ENCODE measurements at places on chromosomes 6 and 20.

- H3K4me3 ChIP-seq: no peak overlapping the region
- H3K36me3 ChIP-seq: peaks cover 40% of the 10 kb centered on the region
- H3K27ac ChIP-seq: peak overlapping the region; percentile 57
- H3K4me1 ChIP-seq: peaks cover 79% of the 10 kb centered on the region
- no peaks in the 10 kb centered on the region for H3K27me3 ChIP-seq
Observed at GRCh38 chr20:62055106-62055861, 10.4 kb downstream of the TAF4 start.

DNA sequence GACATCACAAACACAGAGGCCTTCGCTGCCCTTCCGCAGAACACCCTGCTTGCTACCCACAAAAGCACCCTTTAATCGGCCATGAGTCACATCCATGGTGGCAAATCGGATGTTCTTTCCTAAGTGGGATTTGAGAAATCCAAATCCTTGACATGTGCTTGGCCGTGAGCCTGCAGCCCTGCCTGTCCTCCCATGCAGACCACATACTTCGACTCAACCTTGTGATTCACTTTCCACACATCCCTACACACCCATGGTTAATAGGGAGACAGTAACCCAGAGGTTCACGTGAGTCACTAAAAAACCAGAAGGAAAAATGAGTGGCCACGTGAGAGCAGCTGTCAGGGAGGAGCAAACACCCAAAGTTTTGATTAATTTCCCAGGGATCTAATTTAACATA lies 19.4 kb downstream of the RAMACL start:
- ATAC-seq: no peak
- no peak overlapping the region for H3K27ac ChIP-seq
- H3K4me1 ChIP-seq: no peaks in the 10 kb centered on the region
- no peak overlapping the region for H3K4me3 ChIP-seq
- peaks cover 10% of the 10 kb centered on the region for H3K36me3 ChIP-seq

- H3K27me3 ChIP-seq: peaks cover 69% of the 10 kb centered on the region
- no peak for ATAC-seq
- no peak overlapping the region for H3K27ac ChIP-seq
- H3K4me3 ChIP-seq: no peak overlapping the region
- peaks cover 7% of the 10 kb centered on the region for H3K4me1 ChIP-seq
Observed at GRCh38 chr6:37741757-37742400, 44.2 kb upstream of the MDGA1 start.

DNA sequence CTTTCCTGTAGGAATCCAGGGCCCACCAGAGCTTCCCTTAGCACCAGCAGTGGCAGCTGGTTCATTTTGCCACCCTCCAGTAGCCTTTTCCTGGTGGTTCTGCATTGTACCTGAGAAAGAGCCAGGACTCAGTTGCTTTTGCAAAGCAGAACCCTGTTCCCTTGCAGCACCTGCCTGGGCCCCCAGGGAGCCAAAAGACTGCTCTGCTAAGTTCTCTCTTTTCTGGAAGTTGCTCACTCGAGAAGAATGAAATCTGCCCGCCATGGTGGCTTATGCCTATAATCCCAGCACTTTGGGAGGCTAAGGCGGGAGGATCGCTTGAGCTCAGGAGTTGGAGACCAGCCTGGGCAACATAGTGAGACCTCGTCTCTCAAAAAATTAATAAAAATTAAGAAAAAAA lies 24.0 kb downstream of the GHRH start:
- no peak overlapping the region for H3K27ac ChIP-seq
- no peak for ATAC-seq
- H3K4me1 ChIP-seq: no peaks in the 10 kb centered on the region
- H3K4me3 ChIP-seq: no peak overlapping the region
- no peaks in the 10 kb centered on the region for H3K27me3 ChIP-seq
- peaks cover 82% of the 10 kb centered on the region for H3K36me3 ChIP-seq
